Mammary epithelial cell (primary cell): ENCODE measurements at places on chromosomes 12 and 14.

GRCh38 chr12:111181143-111181726, 187.7 kb downstream of the PHETA1 start:
- DNase-seq = no peak

DNA sequence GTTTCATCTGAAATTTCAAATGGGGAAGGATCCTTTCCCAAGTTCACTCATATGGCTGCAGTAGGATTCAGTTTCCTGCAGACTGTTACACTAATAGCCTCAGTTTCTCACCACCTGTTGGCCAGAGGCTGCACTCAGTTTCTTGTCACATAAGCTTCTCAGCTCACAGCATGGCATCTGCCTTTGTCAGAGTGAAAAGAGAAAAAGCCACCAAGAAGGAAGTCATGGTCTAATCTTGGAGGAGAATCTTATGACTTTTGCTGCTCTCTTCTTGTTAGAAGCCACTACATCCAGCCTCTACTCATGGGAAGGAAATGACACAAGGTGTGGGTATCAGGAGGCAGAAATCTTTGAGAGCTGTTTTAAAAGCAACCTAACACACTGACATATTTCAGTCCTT, 39.4 kb upstream of the BTG1 start:
- no peak for DNase-seq

- DNase-seq = no peak
Measured at GRCh38 chr12:51792417-51792816, 56.1 kb downstream of the FIGNL2 start.

DNA sequence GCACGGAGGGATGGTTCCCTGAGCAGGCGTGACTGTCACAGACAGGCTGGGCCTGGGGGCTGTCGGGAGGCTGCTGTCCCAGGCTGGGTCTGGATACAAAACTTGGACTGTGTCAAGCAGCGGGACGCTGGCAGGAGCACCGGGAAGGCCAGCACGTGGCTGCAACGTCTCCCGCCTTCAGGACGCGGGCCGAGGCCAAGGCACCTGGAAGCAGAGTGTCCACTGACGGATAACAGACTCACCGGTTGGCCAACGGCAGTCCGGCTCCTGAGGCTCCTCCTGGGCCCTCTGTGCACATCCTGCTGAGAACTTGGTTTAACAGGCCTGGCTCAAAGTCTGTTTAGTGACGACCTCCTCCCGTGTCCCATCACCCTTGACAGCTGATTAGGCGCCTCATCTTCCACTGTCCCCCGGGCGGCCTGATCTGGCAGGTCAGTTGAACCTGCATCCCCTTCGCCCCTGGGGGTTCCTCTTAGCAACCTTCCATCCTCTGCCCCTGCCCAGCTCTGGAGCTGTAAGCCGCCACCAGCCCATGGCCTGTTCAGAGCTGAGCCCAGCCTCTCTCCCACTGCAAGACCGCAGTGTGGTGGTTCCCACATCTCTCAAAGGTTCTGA, 2.5 kb downstream of the XRCC3 start:
- DNase-seq = no peak

GRCh38 chr14:99158646-99159165, 113.3 kb downstream of the BCL11B start:
- DNase-seq = no peak

DNA sequence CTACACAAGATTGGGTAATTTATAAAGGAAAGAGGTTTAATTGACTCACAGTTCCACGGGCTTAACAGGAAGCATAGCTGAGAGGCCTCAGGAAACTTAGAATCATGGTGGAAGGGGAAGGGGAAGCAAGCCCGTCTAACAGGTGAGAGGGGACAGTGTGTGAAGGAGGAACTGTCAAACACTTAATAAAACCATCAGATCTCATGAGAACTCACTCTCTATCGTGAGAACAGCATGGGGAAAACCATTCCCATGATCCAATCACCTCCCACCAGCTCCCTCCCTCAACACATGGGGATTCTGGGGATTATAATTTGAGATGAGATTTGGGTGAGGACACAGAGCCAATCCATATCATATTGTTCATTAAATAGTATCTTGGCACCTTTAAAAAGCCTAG, 56.1 kb downstream of the EPS8 start:
- no peak for DNase-seq

GRCh38 chr12:67356380-67356774, 87.2 kb downstream of the CAND1 start:
- DNase-seq = no peak

GRCh38 chr12:1924996-1925683, 6.7 kb upstream of the CACNA2D4 start:
- no peak for DNase-seq

DNA sequence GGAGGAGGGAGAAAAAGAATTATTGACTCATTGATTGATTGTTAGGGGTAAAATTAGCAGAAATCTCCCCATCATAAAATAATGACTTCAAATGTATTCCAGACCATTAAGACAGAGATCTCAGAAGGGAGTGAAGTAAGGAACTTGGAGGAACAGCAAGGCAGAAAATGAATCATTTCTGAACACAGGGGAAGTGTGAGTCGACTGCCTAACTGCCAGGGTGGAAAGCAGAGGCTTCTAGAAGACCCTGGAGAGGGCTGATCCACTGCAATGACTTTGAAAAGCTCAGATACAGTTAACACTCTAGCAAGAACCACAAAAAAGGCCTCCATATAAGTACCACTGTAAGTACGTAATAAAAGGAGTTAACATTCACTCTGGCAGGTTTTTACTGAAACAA, 9.7 kb downstream of the GLTP start:
- DNase-seq = peak; percentile 34

- DNase-seq = no peak
Measured at GRCh38 chr12:129257524-129257923, 404.2 kb downstream of the GLT1D1 start.

- no peak for DNase-seq
Measured at GRCh38 chr12:45427042-45427441, 211.1 kb downstream of the ANO6 start.

- DNase-seq = no peak
Measured at GRCh38 chr14:23119363-23120327, 590 bp upstream of the CEBPE start.

DNA sequence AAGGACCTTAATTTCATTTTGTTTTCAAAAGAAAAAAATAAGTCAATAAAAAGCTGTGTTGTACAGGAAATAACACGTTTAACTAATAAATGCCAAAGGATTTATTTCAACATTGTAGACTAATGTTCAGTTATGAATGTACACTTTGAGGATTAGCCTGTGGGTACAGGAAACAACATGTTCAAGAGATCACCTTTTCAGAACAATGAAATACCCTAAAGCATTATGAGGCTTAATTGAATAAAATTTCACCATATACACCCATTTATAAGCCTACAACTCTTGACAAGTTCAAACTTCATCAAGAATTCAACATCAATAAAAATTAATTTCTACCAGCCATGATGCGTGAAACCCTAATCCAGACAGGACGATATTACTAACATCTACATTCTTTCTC, 56.6 kb upstream of the SLC6A15 start:
- DNase-seq = peak; percentile 64

DNA sequence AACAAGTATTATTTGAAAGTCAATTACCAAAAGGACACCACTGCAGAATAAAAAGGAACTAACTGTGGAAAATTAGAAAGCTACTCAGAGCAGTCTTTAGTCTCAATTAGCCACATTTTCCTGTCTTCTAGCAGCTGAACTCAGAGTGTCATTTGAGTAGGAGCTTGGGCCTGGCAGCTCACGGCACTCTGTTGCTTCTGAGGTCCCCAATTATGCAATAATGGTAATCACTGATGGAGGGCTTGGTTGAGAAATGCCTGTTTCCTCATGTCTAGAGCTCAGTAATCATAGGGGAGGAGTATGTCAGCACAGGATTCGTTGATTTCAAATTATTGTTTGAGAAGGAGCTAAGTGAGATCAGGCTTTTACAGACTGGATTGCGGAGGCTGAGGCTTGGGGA, 108.6 kb downstream of the VRK1 start:
- no peak for DNase-seq

DNA sequence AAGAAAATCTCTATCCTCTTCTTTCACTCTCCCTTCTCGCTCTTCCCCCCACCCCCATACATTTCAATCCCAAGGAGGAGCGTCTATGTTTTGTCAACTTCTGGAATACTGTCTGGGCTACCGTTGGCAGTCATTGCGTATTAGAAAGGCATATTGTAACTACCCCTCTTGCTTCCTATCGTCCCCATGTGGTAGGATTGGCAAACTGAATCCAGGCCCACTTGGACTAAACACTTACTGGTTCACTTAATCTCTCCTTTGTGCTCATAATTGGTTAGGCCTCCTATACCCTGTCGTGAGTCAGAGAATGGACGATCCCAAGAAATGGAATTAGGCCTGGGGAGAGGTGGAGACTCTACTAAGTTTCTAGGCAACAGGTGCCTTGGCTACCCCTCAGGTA, 68.8 kb upstream of the SLC8A3 start:
- DNase-seq = peak; percentile 28

GRCh38 chr14:73761618-73762355, 47.6 kb upstream of the PNMA1 start:
- DNase-seq = no peak

GRCh38 chr14:77219591-77219990, 38.0 kb downstream of the TMEM63C start:
- DNase-seq = no peak

DNA sequence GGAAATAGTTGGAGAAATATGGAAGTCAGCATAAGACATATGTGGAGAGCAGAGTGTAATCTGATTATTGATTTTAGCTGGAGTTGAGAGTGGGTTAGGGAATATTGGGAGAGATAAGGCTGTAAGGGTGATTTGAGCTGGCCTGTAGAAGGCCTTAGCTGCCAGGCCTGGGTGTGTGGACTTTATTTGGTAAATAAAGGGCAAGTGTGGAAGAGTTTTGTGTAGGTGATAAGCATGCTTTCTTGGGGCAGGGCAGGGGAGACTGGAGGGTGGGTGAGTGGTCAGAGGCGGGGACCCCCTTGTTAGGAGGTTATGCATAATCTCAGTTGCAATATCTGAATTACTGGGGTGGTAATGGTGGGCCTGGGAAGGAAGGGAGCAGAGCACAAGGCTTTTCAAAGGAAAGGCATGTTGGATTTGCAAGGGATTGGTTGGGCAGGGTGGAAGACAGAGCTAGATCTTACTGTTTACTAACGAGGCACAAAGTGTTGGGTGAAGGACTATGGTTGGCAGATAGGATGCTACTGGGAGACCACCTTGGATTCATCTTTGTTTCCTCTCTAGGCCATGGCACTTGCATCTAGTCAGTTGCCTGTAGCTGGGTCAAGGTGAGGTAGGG, 5.5 kb downstream of the KHNYN start:
- DNase-seq = no peak

DNA sequence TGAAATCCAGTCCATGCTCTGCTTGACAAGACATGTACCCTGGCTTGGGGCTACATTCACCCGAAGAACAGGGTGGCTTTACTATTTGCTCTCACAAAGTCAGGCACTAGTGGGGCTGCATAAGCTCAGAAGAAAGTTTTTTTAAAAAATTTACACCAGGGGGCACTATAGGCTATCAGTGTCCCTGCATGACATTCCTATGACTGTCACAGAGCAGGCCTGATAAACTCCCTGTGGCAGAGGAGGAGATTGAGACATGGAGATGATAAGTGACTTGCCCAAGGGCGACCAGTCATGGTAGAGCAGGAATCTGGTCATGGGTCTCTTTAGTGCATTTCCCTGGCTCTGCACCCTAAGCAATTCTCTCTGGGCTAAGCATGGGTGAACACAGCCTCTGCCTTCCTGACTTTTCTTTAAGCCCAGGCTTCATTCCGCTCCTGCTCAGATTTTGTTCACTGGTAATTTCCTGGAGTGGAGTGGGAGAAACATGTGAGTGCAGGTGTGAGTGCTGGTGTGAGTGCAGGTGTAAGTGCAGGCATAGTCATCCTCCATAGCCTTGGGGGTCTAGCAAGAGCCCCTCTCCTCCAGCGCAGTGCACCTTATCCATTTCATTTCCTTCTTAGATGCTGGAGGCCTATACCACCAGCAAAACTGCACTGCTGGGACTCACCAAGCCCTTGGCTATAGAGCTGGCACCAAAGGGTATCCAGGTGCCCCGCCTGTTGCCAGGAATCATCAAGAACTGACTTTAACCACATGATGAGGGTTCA, 91.6 kb downstream of the DHRS2 start:
- DNase-seq = peak; percentile 43

DNA sequence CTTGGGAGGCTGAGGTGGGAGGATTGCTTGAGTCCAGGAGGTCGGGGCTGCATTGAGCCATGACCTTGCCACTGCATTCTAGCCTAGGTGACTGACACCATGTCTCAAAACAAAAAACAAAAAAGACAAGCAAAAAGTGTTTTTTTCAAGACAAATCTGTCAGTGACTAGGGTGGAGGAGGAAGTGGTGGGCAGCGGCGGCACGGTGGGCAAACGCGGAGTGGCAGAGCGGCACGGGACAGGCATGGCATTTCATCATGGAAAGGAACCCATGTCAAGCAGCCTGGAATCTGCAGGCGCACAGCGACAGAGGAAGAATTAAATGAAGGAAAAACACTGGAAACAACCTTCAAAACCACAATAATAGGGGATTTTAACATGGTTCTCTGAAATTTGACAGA, 4.0 kb upstream of the BTBD6 start:
- no peak for DNase-seq

GRCh38 chr12:85575120-85576096, 260.8 kb downstream of the RASSF9 start:
- peak; percentile 47 for DNase-seq

DNA sequence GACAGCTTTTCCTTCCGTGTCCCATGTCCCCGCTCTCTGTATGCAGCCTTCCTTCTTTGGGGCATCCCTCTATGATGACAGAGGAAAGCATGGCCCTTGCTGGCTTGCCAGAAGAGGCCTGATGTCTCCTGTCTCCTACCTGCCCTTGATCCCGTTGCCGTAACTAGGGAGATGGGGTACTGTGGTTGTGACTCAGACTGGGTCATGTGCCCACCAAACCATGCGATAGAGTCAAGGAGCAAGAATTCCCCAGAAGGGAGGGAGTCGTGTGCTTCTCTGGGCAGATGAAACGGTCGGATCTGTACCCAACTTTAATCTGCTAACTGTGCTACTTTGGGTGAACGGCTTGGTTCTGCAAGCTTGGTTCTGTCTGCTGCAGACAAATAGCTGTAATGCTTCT, 99.1 kb upstream of the DYNC1H1 start:
- no peak for DNase-seq

DNA sequence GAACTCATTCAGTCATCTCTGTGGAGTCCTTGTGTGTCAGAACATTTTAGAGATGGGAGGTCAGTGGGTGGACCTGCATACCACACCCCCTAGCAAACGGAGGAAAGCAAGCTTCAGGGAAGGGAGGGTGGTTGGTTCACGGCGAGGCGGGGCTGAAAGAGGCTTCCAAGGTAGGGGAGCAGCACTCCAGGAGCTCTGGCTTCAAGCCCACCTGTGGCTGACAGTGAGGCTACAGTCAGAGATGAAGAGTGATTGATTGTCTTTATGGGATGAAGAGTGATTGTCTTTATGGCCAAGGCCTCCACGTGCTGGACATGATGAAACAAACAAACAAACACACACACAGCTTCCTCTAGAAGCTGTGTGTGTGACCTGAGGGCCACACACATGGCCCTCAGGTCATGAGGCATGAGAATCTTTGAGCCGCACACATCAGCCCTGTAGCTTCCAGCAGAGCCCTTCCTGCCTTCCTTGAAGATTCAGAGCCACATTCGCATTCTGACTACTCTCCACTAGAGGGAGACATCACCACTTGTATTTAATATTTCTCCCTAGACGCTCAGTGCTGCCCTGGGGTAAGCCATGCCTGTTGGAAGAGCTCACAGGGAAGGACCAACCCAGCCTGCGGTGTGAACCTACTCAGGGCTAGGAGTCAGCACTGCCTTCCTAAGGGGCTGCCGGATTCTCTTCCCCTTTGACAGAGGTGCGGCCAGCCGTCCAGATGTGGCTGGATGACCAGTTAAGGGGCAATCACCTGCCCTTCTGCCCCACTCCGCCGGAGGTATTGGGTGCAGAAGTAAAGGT, 54.4 kb upstream of the KCNA1 start:
- DNase-seq = peak; percentile 66

- DNase-seq = peak; percentile 50
Measured at GRCh38 chr12:62767946-62768345, 167.0 kb downstream of the PPM1H start.
